ENCODE measurements at places on chromosomes 1 and 21.

DNA sequence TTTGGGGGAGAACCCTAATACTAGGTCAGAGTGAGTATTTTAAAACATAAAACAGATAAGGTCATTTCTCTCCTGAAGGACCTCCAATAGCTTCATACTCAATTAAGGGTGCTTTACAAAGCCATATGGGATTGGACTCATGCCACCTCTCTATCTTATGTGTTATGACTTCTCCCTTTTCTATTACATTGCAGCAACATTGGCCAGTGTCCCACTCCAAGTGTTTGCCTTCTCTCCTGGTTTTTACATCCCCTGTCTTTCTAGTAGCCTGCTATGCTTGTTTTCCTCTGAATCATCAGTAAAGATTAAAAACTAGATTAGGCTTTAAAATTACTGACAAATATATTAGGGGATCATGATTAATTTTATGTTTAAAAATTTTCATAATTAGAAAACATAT, 66.6 kb downstream of the SCMH1 start:
- no peak for DNase-seq

GRCh38 chr1:225652729-225653462, at the start of gene ENAH:
Gene ENAH (minus strand): TSS chr1:225653123. CDS start chr1:225652690, 433 bp downstream.
- DNase-seq: peak; percentile 10

- no peak for DNase-seq
Observed at GRCh38 chr1:26020941-26021646, 481 bp upstream of the EXTL1 start.

DNA sequence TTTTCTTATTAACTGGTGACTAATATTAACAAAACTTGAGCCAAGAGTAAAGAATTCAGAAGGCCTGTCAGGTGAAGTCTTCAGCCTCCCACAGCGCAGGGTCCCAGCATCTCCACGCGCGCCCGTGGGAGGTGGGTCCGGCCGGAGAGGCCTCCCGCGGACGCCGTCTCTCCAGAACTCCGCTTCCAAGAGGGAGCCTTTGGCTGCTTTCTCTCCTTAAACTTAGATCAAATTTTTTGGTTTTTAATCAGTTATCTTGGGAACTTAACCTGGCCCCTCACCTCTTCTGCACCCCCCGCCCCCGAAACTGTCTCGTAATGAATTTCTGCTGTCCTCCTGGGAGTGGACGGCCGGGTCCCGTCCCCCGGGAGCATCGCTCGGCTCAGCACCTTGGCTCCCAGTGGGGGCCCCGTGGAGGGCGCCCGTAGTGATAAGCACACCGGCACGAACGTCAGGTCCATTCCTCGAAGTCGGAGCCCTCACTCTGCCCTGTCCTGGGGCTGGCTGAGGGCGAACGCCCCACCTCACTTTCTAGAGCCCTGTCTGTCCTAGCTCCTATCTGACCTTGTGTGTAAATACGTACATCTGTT, 29.5 kb upstream of the TRAPPC10 start:
- no peak for DNase-seq

- DNase-seq: no peak
Observed at GRCh38 chr1:1577367-1578011, 2.8 kb upstream of the SSU72 start.

GRCh38 chr1:5586629-5587028, 405.6 kb downstream of the NPHP4 start:
- no peak for DNase-seq

DNA sequence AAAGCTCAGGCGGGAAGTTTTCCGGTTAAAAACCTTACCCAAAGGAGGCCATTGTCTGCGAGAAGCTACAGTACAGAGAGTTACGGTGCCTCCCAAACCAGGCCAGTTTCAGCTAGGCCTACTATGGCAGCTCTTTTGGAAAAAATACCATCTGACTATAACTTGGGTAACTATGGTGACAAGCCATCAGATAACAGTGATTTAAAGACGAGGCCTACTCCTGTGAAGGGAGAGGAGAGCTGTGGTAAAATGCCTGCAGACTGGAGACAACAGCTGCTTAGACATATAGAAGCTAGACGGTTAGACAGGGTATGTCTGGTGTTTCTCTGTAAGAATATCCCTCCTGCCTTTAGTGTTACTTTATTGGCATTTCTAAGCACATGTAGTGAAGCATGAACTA, 165.9 kb downstream of the LRRC40 start:
- no peak for DNase-seq

GRCh38 chr1:39051956-39052355, 25.8 kb downstream of the NDUFS5 start:
- DNase-seq: no peak

- DNase-seq: no peak
Observed at GRCh38 chr1:87435484-87435883, 106.8 kb downstream of the LMO4 start.

DNA sequence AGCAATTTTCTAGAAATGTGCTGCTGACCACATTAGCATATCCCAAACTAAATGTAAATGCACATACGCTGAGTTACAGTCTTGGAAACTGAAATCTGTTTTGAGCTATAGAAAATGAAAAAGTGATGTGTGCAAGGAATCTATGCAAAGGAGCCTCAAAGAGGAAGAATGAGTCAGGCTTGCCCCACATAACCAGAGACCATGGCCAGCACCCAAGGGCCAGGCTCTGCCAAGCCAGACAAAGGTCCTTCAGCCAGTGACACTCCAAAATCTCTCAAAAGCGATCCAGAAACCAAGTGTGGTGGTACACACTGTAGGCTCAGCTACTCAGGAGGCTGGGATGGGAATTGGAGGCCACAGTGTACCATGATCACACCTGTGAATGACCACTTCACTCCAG, 195.2 kb downstream of the TOMM20 start:
- no peak for DNase-seq

DNA sequence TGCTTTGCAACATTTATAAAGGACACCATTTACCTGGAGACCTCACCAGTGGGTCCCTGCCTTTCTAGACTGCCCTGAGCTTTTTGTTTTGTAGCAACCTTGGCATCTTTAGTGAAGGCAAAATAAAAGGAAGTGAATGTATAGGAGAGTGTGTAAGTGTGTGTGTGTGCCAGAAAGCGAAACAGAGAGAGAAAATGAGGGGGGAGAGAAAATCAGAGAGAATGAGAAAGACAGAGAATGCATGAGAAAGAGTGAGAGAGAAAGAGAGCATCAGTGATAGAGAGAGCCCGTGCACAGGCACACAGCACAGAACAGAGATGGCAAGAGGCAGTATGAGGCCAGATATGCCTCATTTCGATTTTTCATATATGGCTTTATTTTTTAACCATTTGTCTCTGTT, 57.5 kb downstream of the HSD3B1 start:
- no peak for DNase-seq

GRCh38 chr1:203120325-203121153, 7.0 kb upstream of the ADORA1 start:
- no peak for DNase-seq

DNA sequence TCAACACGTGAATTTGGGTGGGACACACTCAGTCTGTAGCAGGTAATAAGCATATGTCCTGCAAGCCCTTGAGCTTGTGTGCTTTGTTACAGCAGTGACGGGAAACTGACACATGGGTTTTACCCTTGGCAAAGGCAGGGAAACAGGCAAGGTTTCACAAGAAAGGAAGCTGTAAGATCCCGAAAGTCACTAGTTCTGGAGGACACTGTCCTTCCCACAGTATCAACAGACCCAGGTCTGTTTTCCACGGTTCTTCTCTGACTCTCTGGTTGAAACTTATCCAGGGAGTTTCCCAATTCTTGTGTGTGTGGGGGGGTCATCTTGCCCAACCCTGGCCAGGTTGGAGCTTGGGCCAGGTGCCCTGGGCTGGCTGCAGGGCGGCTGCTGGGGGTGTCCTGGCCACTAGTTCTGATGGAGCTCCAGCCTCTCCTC, 29.3 kb upstream of the ZBTB21 start:
- DNase-seq: no peak

DNA sequence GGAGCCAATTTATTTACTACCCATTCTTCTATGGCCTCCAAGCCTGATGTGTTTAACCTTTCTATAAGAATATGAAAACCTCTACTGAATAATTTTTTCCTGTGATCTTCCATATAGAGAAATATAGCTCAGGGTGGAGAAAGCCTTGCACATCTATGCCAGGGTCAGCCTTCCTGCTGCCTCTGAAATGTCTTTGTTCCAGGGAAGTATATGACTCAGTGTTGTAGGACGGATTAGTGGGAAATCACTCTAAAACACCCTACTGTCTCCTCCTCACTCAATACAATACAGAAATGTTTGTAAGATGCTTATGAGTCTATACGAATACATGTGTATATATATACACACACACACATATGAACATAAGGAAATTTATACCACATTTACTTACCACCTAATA, 1044.9 kb downstream of the BRINP3 start:
- DNase-seq: no peak

GRCh38 chr1:174800216-174800851, 199.4 kb upstream of the CACYBP start:
- peak; percentile 3 for DNase-seq

- no peak for DNase-seq
Observed at GRCh38 chr1:101992821-101993575, 3.7 kb downstream of the OLFM3 start.

DNA sequence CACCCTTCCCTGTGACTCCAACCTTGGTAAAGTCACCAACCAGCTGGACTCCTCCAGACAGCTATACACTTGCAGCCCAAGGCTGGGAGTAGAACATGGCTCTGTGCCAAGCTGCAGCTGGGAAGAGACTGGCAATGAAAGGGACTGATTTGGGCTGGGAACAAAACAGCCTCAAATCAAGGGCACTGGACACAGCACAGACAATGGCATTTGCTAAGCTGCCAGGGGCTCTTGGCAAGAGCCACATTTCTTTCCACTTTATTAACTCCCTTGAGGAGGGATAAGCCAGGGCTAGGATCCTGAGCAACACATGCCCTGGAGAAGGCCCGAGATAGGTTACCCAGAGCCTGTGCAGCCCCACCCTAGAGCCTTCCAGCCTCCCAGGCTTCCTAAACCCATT, 12.0 kb downstream of the SYT11 start:
- no peak for DNase-seq

GRCh38 chr1:119448127-119448511, 33.2 kb downstream of the HSD3B2 start:
- DNase-seq: no peak

DNA sequence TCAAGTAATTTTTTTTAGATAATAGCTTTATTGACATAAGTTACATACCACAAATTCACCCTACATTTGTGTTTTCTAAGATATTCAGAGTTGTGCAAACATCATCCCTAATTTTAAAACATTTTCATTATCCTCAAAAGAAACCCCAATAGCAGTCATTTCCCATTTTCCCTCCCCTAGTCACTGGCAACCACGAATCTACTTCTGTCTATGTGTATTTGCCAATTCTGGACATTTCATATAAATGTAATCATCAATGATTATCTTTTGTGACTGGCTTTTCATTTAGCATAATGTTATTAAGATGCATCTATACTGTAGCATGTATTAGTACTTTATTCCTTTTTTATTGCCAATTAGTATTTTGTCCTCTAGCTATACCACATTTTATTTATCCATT, 88.8 kb upstream of the SLFNL1 start:
- no peak for DNase-seq

- no peak for DNase-seq
Observed at GRCh38 chr1:24600551-24600950, 42.6 kb upstream of the SRRM1 start.

DNA sequence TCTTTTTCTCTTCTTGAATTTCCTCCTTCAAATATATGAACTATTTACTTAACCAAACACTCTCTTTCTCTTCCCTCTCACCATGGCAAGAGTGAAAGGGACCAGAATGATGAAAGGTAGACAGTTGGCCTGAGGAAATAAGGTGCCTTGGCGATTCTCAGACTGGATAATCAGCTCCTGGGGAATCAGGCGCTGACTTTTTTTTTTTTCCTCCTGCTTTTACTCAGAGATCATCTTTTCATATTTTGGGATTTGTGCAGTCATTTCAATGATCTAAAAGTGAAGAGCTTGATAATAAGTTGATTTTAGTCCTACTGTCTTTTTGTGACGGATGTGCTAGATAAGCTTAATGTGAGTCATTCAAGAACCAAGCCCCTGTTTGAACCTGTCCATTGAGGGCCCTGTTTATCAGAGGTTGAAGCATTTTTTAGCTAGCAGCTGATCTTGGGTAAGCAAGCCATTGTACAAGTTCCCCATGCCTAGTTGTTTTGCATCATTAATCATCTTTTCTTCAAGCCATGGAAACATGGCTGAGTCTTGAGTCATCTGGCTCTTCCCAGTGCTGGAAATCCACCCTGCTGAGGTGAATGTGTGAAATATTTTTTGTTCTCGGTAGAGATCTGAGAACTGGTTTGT, 40.8 kb downstream of the ITSN1 start:
- no peak for DNase-seq

DNA sequence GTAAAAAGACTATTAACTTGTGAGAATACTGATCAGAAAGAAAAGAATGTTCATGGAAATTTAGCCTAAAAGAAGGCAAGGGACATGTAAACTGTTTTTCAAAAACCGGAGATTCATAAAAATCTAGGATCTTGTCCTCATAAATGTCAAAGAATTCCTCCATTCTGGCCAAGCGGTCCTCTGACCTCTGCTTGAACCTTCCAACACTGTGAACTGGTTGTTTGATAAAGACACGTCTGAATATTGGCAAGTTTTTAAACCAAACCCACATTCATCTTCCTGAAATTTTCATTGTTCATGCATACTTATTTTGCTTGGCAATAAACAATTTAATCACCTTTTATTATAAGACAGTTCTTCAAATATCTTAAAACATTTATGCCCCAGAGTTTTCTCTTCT, 19.8 kb downstream of the ASPM start:
- no peak for DNase-seq

DNA sequence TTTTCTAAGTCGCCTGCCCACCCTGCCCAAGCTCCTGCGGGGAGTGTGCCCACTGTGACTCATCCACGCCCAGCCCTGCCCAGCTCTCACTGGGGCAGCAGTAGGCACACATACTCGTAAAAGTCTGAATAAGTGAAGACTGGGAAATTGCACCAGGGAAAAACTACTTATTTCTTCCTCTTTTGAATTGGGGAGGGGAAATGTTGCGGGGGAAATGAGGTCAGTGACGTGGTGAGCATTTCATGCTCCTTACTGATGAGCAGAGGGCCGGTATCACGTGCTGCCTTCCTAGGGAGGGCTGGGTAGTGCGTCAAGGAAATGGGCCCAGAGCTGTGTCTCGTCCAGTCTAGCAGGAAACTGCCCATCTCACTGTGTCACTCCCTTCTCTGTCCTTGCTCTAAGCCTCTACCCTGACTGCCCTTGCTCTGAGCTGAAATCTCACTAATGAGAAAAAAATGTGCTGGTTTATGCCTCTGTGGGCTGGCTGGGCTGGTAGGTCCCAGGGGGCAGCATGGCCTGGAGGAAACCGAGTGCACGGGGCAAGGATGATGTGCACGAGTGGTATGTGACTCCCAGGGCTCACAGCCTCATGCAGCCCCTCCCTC, 13.5 kb upstream of the TNFRSF1B start:
- no peak for DNase-seq

- DNase-seq: no peak
Observed at GRCh38 chr1:229093238-229093540, 177.7 kb upstream of the RAB4A start.

DNA sequence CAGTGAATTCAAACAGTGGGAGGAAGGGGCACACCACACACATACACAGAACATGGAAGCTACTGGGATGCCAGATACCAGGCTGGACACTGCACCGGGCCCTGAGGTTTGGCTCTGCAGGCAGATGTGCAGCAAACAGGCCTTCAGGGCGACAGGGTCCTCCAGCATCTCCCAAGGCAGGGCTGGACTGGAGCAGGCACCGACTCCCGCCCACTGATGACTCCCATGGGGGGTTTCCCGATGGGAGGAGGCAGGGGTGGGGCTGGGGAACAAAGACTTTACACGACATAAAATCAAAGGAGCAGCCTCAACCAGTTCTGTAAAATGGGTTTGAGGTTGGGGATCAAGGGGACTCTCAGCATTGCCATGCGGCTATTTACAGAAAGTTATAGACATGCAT, 118.1 kb downstream of the SYT2 start:
- DNase-seq: no peak

Data from activated effector memory CD4-positive, alpha-beta T cell treated with Interleukin-2 at 50 U/mL for 16 hours (primary cell).